ENCODE measurements at places on chromosomes 6 and 20. TPM values are rescaled to one million over a fixed set of nuclear protein-coding genes. Genes with fewer than 3 reads are reported as not detected.

Gene JAG1
- total RNA-seq = 9.5 TPM

Gene POPDC3
- total RNA-seq = 13.7 TPM

Gene LPA
- not detected for total RNA-seq

Gene MATN4
- not detected for total RNA-seq

Gene GABRR1
- total RNA-seq = not detected

Gene PCED1A
- total RNA-seq = 26.5 TPM

Gene PBOV1
- total RNA-seq = not detected

Gene AVP
- not detected for total RNA-seq

Gene COL10A1
- total RNA-seq = 0.05 TPM

Gene OPRL1
- 3.0 TPM for total RNA-seq

Gene ELOVL2
- 0.89 TPM for total RNA-seq

Gene SGK1
- 104 TPM for total RNA-seq

Gene EPHA7
- total RNA-seq = under 0.01 TPM

Gene C20orf141
- total RNA-seq = not detected

Gene LIN28B
- 0.05 TPM for total RNA-seq

Gene OLIG3
- total RNA-seq = not detected

Gene TP53TG5
- total RNA-seq = not detected

Gene DNAH8
- not detected for total RNA-seq

Gene KCNK16
- not detected for total RNA-seq

Gene GPR6
- total RNA-seq = not detected

Gene NRN1
- total RNA-seq = 0.30 TPM

Gene ALDH8A1
- total RNA-seq = 3.8 TPM

Gene CGAS
- total RNA-seq = 5.6 TPM

Gene ASIP
- not detected for total RNA-seq

Gene STX11
- 1.2 TPM for total RNA-seq

Gene BTN2A1
- 14.9 TPM for total RNA-seq

Gene SDCBP2
- total RNA-seq = 1.2 TPM

Gene DYNLT1
- 54.0 TPM for total RNA-seq

Gene ZBTB12
- total RNA-seq = 3.6 TPM

Gene TINAG
- total RNA-seq = not detected

Gene XKR7
- total RNA-seq = not detected

Gene RBBP9
- total RNA-seq = 17.4 TPM

Gene GABRR2
- under 0.01 TPM for total RNA-seq

Gene COL19A1
- 1.0 TPM for total RNA-seq

Gene WFDC12
- total RNA-seq = not detected

Gene PTCRA
- not detected for total RNA-seq

Gene LRRC1
- total RNA-seq = 15.7 TPM

Gene SIGLEC1
- total RNA-seq = not detected

Gene ZKSCAN4
- total RNA-seq = 3.8 TPM

Data from smooth muscle cell of the umbilical artery (primary cell).